ENCODE measurements at places on chromosomes 13 and 19. TPM values are rescaled to one million over a fixed set of nuclear protein-coding genes. Genes with fewer than 3 reads are reported as not detected.

The GARIN5A gene
- 1.2 TPM for total RNA-seq

The YJU2 gene
- total RNA-seq = 26.1 TPM

GRCh38 chr19:1690699-1691307 is 38.4 kb upstream of the TCF3 start:
- DNase-seq = peak; percentile 11

GRCh38 chr13:41382431-41382830 is 71.4 kb downstream of the NAA16 start:
- no peak for DNase-seq

DNA sequence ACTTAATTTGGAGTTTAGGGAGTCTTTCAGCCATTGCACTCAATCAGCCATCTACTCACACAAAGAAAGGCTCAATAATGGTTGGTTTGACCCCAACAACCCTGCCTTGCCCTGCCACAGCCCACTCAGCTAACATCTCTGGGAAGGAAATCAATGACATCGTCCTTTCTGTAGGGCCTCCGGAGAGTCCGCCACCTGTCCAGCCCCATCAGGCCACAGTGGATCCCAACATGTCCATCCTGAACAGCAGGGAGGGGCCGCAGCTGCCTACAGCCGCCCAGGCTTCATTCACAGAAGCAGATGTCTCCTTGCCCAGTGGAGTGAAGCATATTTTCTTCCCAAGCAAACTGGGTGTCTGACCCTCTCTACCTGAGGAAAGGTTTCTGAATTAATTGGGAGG is 4.2 kb upstream of the CDX2 start:
- DNase-seq = no peak
